ENCODE measurements at places on chromosomes 4 and X. TPM values are rescaled to one million over a fixed set of nuclear protein-coding genes. Genes with fewer than 3 reads are reported as not detected.
A peak's percentile ranks its signal among the peaks of the same experiment; 100 is the strongest.

Gene NPNT
- total RNA-seq = 240 TPM

DNA sequence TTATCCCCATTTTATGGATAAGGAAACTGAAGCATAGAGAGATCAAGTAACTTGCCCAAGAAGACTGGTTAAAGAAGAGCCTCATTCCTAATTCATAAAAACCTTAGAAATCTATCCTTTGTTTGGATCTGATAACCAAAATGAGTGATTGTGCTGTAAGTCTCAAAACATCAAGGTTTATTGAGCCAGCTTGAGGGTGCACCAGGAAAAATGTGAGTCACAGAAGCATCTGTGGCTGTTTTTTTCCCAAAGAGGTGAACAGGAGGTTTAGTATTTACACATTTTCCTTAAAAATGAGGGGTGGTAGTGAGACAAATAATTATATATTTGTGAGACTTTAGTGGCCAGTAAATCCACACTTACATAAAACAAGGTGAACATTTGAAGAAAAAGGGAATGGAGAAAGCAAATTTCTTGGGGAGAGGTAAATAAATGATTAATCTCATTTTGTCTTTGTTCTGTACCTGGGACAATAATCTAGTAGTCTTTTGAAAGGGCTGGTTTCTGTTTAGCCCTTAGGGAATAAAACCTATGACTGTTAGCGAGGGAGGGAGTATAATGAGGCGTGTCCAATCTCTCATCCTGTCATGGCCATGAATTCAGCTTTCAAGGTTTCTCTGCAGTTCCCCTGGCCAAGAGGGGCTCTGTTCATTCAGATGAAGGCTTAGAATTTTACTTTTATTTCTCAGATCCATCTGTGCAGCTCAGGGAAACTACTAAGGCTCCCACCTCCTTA is 12.2 kb upstream of the FMR1 start:
- H3K27ac ChIP-seq = no peak overlapping the region
- H3K27me3 ChIP-seq = no peaks in the 10 kb centered on the region
- H3K4me3 ChIP-seq = no peak overlapping the region
- no peaks in the 10 kb centered on the region for H3K36me3 ChIP-seq
- no peak for DNase-seq

GRCh38 chr4:2402048-2402842 is 16.2 kb downstream of the ZFYVE28 start:
- H3K4me3 ChIP-seq = peak overlapping the region; percentile 50
- H3K4me1 ChIP-seq = peaks cover 12% of the 10 kb centered on the region
- H3K27me3 ChIP-seq = no peaks in the 10 kb centered on the region
- no peak overlapping the region for H3K27ac ChIP-seq
- no peaks in the 10 kb centered on the region for H3K36me3 ChIP-seq

- no peak overlapping the region for H3K4me3 ChIP-seq
- no peaks in the 10 kb centered on the region for H3K36me3 ChIP-seq
- peaks cover 23% of the 10 kb centered on the region for H3K4me1 ChIP-seq
- no peaks in the 10 kb centered on the region for H3K27me3 ChIP-seq
Measured at GRCh38 chr4:38226170-38226569, 266.0 kb downstream of the PTTG2 start.

- H3K27ac ChIP-seq = peak overlapping the region; percentile 99
- peaks cover 38% of the 10 kb centered on the region for H3K4me1 ChIP-seq
- DNase-seq = no peak
- no peaks in the 10 kb centered on the region for H3K27me3 ChIP-seq
Measured at GRCh38 chr4:184649971-184650855, 675 bp downstream of the PRIMPOL start.

Measured in thoracic aorta (tissue), 2 donors.